ENCODE measurements at places on chromosomes 7 and 10.

DNA sequence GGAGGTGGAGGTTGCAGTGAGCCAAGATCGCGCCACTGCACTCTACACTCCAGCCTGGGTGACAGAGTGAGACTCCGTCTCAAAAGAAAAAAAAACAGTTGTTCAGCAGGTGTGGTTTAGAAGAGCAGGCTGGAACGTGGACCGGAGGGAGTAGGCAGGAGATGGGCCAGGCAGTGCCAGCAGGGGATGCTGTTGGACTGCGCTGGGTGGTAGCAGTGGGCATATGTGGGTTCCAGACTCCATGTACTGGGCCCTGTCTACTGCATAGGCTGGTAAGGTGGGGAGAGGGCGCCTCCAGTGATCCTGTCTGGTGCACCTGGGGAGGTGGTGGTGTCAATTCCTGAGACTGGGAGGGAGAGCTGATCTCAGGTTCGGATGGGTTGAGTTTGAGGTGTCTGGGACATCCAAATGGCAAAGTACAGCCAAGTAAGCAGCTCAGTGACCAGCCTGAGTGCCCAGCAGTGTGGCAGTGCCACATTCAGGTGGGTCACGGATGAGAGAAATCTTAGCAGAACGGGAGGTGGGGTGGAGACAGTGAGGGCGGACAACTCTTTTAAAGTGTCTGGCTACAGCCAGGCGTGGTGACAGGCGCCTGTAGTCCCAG, 25.9 kb downstream of the SFXN4 start:
- peak; percentile 70 for DNase-seq

DNA sequence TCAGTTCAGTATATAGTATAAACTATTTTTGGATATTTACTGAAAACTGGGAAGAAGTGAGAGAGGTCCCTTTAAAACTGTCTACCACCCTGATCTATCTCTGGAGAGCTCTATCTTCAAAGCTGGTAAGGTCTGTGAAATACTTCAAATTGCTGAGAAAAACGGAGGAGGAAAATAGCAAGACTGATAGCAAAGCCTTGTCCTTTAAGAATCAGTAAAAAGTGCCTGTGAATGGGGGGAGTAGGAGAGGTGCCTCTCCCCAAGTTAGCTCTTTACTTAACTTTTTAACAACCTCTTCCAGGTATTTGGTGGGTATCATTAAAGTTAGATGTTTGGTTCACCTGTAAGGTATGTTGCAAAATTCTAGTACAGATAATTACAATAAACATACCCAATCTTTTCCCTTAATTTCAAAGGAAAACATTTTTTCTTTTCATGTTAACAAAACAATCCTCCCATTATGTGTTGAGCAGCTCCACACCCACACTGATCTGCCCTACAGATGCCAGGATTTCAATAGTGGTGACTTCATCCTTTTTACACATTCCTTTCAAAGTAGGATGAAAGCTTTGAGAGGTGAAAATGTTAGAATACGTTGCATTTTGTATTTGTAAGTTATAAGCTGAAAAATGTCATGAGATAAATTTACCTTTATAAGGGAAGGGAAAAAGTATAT, 149.2 kb downstream of the CRPPA start:
- no peak for DNase-seq

DNA sequence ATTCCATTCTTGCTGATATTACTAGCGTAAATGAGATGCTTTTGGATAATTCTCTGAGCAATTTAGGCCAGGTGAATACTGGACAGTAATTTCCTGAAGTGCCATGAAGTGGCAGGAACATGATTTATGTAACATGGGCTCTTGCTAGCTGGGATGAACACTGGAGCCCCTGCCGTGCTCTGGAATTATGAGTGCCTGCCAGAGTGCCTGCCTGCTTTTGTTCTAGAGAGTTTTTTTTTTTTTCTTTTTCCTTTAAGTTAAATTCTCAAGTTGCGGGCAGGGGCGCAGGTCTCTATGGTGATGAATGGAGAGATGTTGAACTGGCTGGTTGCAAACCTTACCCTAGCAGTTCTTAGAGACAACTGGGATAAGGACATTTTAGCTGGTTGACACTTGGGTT, 165.9 kb downstream of the AUTS2 start:
- DNase-seq: no peak

GRCh38 chr7:91311839-91312238, 47.6 kb downstream of the FZD1 start:
- no peak for DNase-seq

DNA sequence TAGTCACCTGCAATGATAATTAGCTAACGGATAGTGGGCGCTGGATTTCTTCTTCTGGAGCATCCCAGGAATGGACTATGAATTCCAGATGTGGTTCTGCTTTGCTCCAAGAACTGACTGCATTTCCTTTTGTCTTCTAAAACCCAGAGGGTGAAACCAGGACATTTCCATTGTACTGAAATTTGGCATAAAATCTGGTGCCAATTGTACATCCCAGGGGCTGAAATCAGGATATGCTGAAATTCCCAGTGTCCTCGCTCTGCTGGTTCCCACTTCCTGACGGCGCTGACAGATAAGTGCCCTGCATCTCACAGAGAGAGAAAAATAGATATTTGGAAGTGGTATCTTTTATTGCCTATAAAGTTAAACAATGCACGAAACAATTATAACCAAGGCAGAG, 31.9 kb downstream of the RBM20 start:
- no peak for DNase-seq

- DNase-seq: peak; percentile 49
Observed at GRCh38 chr10:112374724-112375541, 1.0 kb downstream of the ACSL5 start.

- no peak for DNase-seq
Observed at GRCh38 chr10:20065814-20066213, 249.6 kb downstream of the PLXDC2 start.

GRCh38 chr7:120709972-120710320, 148.0 kb downstream of the TSPAN12 start:
- no peak for DNase-seq

- DNase-seq: no peak
Observed at GRCh38 chr7:31382722-31383121, 42.2 kb upstream of the NEUROD6 start.

- DNase-seq: peak; percentile 58
Observed at GRCh38 chr10:3811291-3811870, 26.4 kb upstream of the KLF6 start.

GRCh38 chr7:150345012-150345411, 3.6 kb upstream of the RARRES2 start:
- no peak for DNase-seq

DNA sequence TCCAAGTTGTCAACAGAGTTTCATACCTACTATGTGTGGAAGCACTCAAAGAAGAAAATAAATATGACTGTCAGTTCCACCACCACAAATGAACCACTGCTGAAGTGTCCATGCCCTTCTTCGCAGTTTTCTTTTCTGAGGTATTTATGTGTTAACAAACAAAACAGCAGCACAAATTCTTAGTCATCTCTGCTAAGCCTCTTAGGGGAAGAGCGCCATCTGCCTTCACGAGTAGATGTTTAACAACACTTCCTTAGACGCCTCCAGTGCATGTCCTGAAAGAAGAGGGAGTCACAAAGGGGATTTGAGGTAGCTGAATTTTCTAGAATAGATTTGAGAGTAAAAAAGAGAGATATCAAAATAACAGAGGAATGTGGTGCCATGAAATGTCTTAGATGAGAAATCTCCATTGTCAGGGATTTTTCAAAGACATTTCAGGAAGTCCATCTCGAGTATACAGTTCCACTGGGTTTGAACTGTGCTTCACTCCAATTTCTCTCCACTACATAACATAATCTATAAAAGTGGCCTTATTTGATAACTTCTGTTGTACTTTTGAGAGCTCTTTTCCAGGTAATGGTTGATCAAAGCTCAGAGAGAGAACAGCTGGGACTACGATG, 775.3 kb upstream of the POM121L12 start:
- DNase-seq: no peak

- no peak for DNase-seq
Observed at GRCh38 chr7:157979636-157980340, 607.8 kb downstream of the PTPRN2 start.

- DNase-seq: no peak
Observed at GRCh38 chr7:20798081-20798693, 11.5 kb upstream of the SP8 start.

- DNase-seq: no peak
Observed at GRCh38 chr10:4541292-4541691, 284.7 kb upstream of the AKR1E2 start.

- DNase-seq: no peak
Observed at GRCh38 chr7:157096286-157097055, 42.3 kb upstream of the UBE3C start.

GRCh38 chr7:128783143-128783861, 7.7 kb upstream of the OPN1SW start:
- DNase-seq: no peak

GRCh38 chr10:95819620-95820329, 63.8 kb downstream of the ENTPD1 start:
- DNase-seq: no peak

DNA sequence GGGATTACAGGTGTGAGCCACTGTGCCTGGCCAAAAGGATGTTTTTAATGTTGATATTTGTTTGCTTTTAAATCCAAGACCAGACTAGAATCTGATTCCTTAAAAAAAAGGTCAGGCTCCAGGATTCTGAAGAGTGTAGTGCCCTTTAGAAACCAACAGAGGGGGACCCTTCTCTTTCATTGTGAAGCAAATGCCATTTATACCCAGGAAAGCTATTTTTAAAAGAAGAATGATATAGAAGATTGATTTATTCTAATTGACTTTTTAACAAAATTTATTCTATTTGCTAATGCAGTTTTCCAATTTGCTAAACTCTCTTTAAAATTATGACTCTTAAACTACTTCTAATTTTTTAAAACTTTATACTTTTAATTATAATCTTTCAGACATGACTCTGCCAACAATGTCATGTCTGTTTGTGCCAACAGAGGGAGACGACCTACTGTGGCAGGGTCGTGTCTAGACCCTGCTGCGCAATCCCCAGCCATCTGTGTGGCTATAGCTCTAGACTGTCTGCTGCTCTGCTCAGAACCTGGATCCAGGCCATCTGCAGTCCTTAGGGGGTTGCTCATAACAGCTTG, 201.0 kb upstream of the IMMP2L start:
- DNase-seq: no peak

GRCh38 chr7:7867846-7868571, 100.6 kb upstream of the GLCCI1 start:
- DNase-seq: no peak

DNA sequence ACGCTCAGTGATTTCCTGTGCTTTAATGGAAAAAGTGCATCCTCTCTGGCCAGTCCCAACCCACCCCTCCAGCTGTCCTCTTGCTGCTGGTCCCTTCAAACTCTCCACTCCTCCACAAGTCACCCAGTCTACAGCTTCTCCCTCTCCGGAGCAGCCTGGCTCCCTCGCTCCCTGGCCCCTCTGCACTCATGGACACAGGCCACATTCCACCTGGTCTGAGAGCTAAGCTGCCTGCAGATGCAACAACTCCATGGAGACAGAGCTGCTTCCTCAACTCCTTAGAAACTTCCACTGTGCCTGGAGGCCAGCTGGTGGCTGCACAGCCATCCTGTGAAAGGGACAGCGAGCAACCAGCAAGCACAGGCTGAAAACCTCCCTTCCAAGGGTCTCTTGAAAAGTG, 88.0 kb downstream of the GPR26 start:
- DNase-seq: no peak

DNA sequence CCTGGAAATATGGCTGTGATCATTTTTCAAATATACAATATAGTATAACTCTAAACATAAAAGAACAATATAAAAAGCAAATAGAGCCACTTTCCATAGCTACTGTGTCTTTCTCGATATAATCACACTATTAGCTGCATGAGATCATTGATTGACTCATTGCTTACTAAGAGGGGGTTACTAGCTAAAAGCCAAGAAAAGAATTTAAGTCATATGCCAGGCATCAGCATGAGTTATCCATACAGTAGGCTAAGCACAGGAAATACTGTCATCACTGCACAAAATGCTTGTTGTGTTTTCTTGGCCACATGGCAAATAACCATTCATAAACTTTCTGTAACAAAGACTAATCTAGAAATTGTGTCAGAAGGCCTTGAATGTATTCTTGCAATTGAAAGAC, 18.8 kb upstream of the ABCB5 start:
- DNase-seq: no peak

DNA sequence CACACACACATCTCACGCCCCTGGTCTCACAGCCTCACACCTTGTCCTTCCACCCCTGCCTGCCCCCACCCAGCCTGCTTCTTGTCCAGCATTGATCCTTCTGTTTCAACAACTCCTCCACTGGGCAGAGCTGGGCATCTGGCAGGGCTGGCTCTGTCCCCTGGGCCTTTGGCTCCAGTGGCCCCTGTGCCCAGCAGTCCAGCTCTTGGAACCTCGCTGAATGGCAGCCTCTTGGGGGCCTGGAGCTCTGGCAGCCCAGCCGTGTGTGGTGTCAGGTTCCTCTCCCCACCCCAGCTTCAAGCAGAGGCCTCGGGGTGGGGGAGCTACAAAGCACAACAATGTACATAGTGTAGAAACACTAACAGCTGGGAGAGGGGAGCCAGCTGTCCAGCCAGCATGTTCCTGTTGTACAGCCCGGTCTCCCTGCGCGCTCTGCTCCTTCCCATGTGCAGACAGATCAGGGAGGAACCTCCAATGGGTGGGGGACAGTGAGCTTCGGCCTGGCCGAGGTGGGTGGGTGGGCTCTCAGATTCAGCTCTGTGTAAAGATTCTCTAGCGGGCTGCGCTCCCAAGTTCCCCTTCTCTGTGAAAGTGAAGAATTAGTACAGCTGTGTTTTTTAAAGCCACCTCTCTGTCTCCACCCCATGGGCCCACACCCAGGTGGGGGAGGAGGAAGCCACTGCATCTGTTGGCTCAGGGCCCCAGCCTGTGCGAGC, 19.4 kb downstream of the ZMIZ2 start:
- DNase-seq: peak; percentile 44

GRCh38 chr7:70056363-70056762, 458.1 kb downstream of the AUTS2 start:
- no peak for DNase-seq

DNA sequence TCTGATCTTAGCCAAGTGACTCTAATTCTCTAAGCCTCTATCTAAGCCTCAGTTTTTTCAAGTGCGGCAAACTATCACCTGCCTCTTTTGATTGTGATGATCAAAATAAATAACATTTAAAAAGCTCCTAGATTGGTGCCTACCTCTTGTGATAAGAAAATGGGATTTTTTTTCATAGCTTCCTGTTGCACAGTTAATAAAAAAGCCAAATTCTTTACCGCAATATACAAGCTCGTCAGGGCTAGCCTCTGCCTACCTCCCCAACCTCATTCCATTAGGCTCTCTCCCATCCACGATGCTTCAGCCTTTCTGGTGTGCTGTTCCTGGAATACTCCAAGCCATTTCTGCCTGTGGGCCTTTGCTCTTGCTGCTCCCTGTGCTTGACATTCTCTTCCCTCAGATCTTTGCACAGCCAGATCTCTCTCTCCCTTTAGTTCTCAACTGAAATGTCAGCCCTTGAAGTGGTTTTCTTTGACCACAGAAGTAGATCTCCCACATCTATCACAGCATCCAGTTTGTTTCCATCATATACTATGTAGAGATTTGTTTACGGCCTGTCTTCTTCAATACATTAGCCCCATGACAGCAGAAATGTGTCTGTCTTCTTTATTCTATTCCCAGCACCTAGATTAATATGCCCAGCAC, 48.8 kb downstream of the SFR1 start:
- peak; percentile 5 for DNase-seq

GRCh38 chr10:29948881-29949355, 110.5 kb downstream of the JCAD start:
- no peak for DNase-seq

Data from CD4-positive, alpha-beta T cell treated with Interleukin-6 for 4 hours (primary cell).